Stimulated activated CD4-positive, alpha-beta T cell treated with anti-CD3 and anti-CD28 coated beads, Interleukin-15, amount 100 ng/mL, for 1 hour (primary cell): ENCODE measurements at places on chromosomes 5 and 9.

GRCh38 chr5:117551236-117551635 is 976.6 kb upstream of the SEMA6A start:
- no peak for DNase-seq

GRCh38 chr9:119412399-119412798 is 43.2 kb upstream of the BRINP1 start:
- no peak for DNase-seq

GRCh38 chr5:73591102-73591695 is 25.7 kb downstream of the UTP15 start:
- no peak for DNase-seq

DNA sequence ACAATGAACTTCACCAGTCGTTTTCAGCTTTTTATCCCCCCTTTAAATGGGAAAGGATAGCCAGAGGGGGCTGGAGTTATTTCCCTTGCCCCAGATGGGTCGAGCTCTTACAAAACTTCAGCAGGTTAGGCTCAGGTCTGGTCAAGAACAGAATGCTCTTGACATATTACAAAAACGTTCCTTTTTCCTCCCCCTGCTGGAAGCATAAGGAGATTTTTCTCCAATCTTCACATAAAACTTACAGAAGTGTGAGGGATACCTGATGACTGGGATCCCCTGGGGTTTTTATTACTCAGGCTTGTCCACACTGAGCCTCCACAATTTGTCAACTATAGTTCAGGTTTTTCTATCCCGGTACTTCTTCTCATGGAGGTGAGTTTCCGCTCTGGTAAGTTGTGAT is 60.8 kb downstream of the CSF2 start:
- no peak for DNase-seq

DNA sequence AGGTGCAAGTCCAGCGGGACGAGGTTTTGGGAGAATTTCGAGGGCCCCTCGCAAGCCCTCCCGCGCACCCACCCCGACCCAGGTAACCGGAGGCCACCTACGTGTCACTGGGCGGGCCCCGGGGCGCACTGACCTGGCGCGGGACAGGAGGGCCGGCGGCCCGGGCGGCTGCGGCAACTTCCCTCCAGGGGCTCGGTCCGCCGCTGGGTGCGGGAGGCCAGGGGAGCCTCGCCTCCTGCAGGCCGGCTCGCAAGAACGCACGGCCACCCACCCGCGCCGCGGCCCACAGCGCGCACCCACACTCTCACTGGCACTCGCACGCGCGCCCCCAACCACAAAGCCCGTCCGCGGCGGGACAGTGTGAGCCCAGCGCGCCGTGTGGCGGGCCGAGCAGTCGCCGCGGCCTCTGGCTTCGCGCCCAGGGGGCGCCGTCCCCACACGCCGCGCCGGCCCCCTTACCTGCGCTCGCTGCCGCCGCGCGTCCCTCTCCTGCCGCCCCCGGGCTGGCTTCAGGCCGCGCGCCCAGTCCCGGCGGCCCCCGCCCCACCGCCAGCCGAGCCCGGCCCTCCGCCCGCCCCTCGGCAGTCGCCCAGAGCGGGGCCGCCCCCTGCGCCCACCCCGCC is 451 bp downstream of the LPAR1 start:
- no peak for DNase-seq

DNA sequence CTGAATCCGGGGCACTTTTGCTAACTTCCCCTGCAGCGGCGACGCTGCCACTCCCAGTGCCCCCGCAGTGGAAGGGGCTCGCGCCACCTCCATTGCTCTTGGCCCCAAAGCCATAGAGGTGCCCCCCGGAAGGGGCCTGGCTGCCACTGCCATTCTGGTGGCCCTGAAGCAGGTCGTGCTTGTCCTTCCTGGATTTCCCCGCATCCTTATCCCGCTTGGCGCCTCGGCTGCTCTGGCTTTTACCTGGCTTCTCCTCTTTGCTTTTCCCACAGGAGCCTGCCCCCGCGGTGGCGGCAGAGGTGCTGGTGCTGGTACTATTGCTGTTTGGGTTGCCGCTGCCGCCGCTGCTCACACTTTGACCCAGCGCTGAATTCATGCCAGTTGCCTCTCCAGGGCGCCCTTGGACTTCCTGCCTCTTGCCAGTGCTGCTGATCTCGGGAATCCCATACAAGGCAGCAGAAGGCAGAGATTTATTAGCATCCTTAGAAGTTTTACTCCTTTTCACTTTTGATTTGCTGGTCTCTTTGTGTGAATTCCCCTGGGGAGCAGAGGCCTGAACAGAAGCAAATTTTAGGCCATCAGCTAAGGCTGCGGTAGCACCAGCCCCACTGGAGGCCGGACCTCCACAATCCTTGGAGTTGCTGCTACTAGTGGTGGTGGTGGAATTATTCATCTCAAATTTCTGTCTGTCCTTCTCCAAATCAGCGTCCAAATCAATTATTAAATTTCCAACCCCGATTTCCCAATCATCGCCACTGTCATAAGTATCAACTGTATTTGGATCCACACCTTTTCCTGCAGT is 2.1 kb downstream of the ZNF608 start:
- no peak for DNase-seq

DNA sequence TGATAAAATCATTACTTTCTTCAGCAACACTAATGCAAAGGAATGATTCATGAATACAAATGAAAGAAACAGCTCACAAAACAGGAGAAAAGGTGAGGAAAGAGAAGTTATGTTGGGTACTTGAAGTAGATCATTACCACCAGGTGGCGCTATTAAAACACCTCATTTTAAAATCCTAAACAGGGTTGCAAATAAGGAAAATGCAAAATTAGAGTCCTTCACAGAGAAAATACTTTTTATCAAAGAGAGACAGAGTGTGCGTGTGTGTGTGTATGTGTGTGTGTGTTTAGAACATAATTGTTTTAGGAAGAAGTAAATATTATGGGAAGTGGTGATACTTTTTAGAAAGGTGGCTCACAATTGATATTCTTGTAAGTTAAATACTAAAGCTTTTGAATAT is 49.5 kb upstream of the CD180 start:
- DNase-seq: no peak

DNA sequence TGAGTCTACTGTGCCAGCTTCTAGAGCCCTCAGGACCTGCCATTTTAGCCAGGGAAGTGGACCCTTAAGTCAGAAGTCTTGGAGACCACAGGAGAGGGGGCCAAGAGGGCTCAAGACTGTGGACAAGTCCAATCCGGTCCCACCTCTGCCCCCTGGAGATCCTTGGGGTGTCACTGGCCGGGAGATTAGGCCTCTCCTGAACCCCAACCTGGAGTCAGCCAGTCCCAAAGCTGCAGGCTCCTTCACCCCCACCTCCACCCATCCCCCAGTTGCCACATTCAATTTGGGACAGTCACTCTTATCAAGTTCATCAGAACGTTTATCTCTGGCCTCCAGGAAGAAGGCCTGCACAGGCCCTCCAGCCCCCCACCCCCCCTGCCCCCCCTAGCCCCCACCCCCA is 290 bp downstream of the SLC23A1 start:
- no peak for DNase-seq

- DNase-seq: no peak
Observed at GRCh38 chr5:151181818-151182523, 24.4 kb upstream of the ANXA6 start.

DNA sequence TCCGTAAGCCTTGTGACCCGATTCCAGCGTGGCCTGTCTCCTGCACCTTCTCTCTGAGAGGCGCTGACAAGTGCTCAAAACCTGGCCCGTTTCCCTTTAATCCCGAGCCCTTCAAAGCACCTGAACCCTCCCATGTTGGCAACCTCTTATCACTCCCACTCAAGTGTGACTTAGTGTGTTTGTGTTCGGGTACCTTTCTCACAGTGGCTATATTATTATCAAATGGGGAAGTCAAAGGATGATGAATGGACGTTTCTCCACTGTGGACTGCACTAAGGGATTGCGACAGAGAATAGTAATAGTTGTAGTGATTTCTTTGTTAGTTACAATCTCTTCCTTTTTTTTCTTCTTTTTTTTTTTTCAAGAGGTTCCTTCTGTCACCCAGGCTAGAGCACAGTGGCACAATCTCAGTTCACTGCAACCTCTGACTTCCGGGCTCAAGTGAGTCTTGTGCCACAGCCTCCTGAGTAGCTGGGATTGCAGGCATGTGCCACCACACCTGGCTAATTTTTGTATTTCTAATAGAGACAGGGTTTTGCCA is 65.4 kb upstream of the TNFSF8 start:
- DNase-seq: no peak

- DNase-seq: no peak
Observed at GRCh38 chr5:146426853-146427618, 20.1 kb upstream of the TCERG1 start.

- no peak for DNase-seq
Observed at GRCh38 chr5:64532212-64532611, 26.4 kb downstream of the RGS7BP start.

DNA sequence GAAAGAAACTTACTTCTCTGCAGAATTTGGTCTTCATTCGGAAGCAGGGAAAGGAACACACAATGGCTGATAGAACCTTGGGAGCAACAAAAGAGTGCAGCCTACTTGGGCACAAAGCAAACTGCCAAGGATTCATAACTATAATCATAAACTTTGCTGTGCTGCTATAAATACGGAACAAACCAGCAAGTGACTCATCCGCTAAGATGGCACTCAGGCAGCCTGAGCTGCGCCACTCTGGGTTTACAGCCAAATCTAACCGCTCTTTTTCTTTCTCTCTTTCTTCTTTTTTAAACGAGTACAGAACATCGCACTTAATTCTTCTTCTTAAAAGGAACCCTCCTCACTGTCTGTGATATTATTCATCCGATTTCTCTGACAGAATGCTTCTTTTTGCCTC is 81.1 kb downstream of the PTPN3 start:
- DNase-seq: no peak

DNA sequence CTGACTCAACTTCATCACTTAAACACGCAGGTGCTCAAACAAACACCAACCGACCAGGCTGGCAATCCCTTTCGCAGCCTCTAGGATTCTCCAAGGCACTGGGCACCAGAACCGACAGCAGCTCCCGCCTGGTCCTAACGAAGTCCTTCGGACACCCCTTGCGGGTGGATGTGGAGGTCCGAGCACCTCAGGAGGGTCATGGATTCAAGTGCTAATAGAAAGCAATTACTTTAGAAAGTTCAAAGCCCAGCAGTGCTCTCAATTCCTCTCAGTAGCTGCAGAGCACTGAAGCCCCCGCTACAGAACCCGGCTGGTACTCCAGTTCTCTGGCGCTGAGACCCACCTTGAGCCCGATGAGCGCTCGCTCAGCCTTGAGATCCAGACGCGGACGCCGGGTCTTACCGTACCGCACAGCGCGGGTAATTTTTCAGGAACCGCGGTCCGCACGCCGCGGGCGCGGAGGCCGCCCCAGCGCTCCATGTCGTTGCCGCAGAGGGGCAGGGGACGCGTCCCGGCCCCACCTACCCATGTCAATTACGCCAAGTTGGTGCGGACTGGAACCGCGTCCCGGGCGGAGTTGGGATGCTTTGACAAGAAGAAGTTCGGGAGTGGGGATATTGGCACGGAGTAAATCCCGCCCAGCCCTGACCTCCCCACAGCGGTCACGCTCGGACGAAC is 638 bp downstream of the MARCHF3 start:
- DNase-seq: no peak

DNA sequence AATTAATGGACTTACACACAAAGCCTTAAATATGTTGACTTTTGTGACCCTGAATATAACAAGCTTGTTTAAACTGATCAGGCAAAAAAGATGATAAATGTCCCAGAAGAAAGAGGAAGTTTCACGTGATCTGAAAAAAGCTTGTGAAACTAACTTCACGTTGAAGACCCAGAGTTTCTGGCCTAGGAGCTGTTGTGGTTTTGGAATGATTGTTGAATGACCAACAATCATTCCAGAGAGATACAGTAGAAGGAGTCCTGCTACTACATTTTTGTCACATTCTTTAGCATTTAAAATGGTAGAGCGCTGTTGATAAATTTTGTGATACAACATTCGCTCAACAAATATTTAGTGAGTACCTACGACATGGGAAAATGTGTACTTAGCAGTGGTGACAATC is 143.1 kb upstream of the FBN2 start:
- no peak for DNase-seq
